ENCODE measurements at places on chromosomes 1 and 21. TPM values are rescaled to one million over a fixed set of nuclear protein-coding genes. Genes with fewer than 3 reads are reported as not detected.

The MYOG gene
- total RNA-seq = not detected

The AJAP1 gene
- total RNA-seq = not detected

The RSBN1 gene
- total RNA-seq = 15.0 TPM

The PROX1 gene
- total RNA-seq = 0.41 TPM

The INPP5B gene
- total RNA-seq = 45.7 TPM

The B3GALT2 gene
- not detected for total RNA-seq

GRCh38 chr1:61482170-61482734 lies 242.7 kb downstream of the TM2D1 start:
- no peak for DNase-seq

DNA sequence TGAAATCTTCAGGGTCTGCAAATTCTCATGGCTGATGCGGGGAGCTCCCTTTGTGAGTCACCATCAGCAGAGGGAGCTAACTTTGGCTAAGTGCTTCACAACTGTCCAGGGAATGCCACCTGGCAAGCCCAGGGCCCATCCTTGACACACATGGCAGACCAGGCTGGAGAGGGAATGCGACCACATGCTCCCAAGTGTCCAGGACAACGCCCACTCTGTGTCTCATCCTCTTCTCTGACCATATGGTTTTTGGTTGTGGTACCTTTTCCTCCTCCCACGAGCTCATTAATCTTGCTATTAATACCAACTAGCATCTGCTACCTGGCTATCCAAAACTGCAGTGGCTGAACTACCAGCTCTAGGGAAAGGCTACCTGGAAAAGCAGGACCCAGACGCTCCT lies 37.1 kb upstream of the CLSTN1 start:
- DNase-seq = no peak

DNA sequence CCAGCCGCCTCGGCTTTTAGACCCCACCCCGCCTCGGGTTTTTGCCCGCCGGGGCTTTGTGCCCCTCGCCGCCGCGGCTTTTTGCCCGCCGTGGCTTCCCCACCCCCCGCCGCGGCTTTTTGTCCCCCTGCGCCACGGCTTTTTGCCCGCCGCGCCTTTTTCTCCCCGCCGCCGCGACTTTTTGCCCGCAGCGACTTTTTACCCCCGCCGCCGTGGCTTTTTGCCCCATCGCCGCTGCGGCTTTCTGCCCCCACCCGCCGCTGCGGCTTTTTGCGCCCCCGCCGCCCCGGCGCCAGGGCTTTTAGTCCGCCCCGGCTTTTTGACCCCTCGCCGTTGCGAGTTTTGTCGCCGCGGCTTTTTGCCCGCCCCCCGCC lies 474.4 kb downstream of the FAM72C start:
- DNase-seq = peak; percentile 2

DNA sequence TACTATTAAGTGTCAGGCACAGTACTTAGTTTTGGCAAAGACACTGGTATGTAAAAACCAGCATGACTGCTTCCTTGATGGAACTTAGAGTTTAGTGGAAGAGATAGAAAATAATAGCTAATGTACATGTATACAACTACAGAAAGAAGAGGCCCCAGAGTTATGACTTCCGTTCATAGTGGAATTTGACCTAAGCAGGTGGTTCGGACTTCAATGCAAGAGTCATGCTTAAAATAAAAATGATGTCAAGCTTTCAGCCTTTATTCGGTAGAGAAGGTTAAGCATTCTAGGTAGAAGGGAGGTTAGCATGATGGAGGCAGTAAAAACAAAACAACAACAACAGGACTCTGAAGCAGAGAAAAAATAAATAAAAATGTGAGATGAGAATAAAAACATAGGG lies 165.9 kb downstream of the KCNT2 start:
- DNase-seq = no peak

DNA sequence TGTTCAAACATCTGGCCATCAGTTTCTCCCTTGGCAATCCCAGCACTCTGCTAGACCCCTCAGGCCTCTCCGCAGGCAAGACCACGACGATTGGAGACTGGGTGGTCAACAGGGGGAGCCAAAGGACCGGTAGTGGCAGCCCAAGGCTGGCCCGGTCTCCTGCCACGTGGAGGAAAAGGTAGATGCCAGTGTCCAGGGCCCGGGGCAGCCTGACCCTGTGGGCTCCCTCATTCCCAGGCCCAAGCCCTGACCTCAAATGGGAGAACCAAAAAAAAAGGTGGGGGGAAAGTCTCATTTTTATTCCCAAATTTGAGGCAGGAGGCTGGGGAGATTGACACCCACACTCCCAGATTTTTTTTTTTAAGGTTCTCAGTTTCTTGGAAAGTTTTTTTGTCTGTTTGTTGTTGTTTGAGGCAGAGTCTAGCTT lies 24.8 kb downstream of the S100A6 start:
- DNase-seq = peak; percentile 86

DNA sequence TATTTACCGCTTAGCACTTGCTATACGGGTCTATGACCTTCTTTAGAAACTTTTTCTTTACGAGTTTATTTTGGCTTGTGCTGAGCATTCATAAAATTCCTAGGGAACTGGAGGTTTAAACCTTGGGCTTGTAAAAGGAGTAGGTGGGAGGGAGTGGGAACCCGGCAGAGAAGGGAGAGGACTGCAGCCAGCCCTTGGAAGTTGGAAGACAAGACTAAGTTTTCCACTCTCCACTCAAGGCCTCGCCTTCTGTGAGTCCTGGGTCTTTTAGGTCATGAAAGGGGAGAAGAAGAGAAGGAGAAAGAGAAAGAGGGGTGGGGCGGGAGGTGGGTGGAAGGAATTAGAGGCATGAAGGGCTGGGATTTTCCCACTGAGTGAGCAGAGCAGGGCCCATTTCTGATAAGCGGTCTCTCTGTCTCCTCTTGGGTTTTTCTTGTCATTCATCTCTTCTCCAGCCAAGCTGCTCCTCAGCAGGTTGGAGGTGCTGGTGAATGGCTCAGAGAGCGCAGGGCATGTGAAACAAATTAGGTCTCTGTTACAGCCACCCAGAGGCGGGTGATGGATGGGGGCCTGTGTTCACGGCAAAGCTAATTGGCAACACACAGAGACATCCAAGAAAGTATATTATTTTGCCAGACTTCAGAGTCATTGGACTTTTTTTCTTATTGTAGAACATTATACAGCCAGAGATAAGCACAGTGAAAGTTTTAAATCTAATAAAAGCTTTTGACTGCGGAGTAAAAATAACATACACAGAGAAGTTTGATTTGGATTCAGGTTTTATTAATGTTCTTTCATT lies 247.3 kb downstream of the FOXD2 start:
- no peak for DNase-seq

- DNase-seq = no peak
These were observed 37.9 kb upstream of the RHOU start for GRCh38 chr1:228697207-228698016.

GRCh38 chr1:109827466-109827865 lies 63.7 kb upstream of the EPS8L3 start:
- DNase-seq = no peak

DNA sequence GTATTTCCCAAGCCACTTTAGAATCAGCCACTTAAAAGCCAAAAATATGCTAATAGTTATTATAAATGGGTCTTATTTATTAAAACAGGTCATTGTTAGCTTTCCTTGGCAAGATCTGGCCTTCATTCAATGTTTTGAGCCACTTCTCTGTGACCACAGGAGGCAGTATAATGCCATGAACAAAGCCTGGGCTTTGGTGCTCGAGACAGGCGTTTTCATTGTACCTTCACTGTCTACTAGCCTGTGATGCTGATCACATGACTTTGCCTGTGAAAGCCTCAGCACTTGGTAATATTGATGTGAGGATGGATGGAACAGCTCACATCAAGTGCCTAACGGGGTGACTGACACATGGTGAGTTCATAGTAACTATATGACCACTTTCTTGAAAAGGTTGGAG lies 217.0 kb downstream of the RWDD3 start:
- peak; percentile 70 for DNase-seq

DNA sequence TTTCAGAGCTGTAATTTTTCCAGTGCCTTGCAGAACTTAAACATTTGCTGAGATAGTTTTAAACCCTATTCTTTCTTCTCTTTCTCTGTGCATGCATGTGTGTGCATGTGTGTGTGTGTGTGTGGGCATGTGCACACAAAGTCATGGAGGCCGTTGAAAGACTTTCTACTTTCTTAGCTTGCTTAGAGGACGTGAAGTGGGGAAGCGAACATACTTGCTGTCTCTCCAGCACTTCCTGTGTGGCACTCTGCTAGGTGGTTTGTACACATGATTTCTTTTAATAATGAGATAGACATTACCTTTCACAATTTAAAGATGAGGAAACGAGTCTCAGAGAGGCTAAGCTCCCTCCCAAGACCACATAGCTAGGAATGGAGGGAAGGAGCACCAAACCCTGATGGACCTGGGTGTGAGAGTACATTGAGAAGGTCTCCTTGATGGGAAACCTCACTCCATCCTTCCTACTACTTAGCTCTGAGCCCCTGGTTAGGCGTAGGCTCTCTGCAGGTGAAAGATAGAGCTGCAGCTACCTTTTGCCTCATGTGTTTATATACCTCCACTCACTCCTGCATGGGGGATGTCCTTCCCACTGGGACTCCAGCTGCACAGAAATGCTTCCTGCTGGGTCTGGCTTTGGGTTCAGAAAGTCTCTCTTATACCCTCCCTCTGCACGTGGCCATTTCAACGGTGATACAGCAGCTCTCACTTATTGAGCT lies 101.9 kb upstream of the USP24 start:
- peak; percentile 52 for DNase-seq

- no peak for DNase-seq
These were observed 3.5 kb downstream of the ERRFI1 start for GRCh38 chr1:8022395-8023286.

- no peak for DNase-seq
These were observed 201.9 kb downstream of the CACNA1E start for GRCh38 chr1:181685211-181685610.

GRCh38 chr1:99621340-99621901 lies 24.5 kb upstream of the PALMD start:
- DNase-seq = no peak

DNA sequence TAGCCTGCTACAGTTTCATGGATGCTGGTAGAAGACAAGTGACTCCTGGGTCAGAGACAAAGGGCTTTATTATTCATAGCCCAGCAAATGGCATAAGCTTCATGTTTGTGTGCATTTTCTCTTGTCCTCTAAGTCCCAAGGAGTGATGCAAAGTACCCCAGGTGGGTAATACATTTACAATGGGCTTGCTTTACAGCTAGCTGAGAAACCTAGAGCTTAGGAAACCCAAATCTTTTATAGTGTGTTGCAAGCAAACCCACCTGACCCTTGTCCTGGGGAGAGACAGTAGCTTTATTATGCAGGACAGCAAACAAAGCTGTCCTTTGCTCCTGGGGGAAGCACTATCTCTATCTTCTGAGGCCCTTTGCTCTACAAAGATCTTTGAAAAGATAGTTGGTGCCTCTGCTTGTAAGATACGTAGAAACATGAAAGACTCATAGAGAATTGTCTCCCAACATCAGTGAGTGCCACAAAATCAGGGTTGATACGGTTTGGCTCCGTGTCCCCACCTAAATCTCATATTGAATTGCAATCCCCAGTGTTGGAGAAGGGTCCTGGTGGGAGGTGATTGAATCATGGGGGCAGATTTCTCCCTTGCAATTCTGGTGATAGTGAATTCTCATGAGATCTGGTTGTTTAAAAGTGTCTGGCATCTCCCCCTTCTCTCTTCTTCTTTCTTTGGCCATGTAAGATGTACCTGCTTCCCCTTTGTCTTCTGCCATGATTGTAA lies 315.8 kb upstream of the USP24 start:
- no peak for DNase-seq

DNA sequence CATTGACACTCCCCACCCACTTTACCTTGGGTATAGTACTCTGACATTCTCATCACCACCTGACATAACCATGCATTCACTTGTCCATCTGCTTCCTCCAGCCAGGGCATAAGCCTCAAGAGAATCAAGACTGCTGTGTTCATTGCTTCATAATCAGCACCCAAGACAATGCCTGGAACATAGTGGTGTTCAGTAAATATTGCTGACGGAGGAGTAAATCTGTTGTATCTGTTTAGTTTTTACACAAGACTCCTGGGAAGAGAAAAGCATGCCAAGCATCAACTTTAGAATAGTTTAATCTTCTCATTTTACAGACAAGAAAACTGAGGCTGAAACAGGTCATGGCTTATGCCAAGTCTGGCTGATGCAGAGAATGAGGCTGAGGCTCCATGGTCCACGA lies 173.9 kb upstream of the DUSP10 start:
- DNase-seq = no peak
